ENCODE measurements at places on chromosomes 3 and 15. TPM values are rescaled to one million over a fixed set of nuclear protein-coding genes. Genes with fewer than 3 reads are reported as not detected.

ZPLD1 gene
- total RNA-seq, result 1.2 TPM

TERC gene
- total RNA-seq, result 2.1 TPM

DNAJA4 gene
- 31.1 TPM for total RNA-seq

HYAL1 gene
- total RNA-seq, result 47.5 TPM

ZIC4 gene
- not detected for total RNA-seq

FBXO40 gene
- total RNA-seq, result not detected

CCR8 gene
- total RNA-seq, result 0.19 TPM

MESD gene
- total RNA-seq, result 30.9 TPM

ECE2 gene
- total RNA-seq, result not detected

CDAN1 gene
- total RNA-seq, result 13.1 TPM

BTBD1 gene
- total RNA-seq, result 52.0 TPM

MST1R gene
- total RNA-seq, result 29.6 TPM

SLC28A1 gene
- 12.8 TPM for total RNA-seq

GRCh38 chr3:42660898-42661297 lies 7.4 kb downstream of the ZBTB47 start:
- no peak for DNase-seq

DNA sequence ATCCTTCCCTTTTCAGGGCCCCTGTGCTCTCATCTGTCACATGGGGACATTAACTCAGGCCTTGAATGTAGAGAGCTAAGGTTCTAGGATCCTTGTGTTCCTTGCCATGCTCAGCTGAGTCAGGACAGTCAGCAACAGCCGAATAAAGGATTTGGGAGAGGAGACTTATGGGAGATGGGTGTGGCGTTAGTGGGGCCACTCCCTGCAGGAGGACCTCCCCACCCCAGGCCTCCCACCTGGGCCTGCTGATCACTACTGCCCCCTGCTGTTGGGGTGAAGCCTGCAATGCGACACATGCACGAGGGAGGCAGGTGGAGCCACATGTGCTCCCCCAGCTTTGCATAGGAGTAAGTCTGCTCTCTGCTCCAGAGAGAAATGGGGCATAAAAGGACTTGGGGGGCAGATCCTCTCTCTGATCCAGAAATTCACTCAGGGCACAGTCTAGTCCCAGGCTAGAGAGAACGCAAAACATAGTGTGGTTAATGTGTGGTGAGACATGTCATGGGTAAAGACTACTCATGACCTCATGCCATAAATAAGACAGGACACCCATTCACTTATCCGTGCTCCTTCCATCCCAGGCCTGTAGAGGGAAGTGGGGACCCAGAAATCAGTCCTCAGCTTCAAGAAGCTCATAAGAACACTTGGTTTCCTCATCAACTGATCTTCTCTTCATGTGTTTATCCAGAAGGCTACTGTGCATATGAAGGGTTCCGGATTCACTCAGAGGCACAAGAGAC lies 19.4 kb downstream of the RBP1 start:
- peak; percentile 5 for DNase-seq

DNA sequence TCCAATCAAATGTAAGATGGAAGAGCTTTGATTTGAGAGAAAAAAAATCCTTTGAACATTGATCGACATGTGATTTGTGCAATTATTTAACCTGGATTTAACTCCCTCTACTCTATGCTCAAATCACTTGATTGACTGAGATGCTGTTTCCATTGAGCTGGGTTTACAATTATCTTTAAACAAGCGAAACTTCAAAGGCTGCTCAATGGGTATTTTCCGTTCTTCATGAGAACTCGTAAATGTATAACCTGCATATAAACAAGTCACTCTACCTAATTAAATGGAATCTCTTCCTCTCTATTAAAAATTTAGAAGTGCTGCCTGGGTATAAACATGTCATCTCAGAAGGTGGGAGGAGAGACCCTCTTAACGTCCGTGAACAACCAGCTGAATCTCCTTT lies 71.9 kb downstream of the ANXA2 start:
- no peak for DNase-seq

GRCh38 chr15:40040770-40041169 lies 1.8 kb upstream of the SRP14 start:
- no peak for DNase-seq

- peak; percentile 68 for DNase-seq
Observed at GRCh38 chr3:178083906-178084866, 452.1 kb upstream of the KCNMB2 start.

DNA sequence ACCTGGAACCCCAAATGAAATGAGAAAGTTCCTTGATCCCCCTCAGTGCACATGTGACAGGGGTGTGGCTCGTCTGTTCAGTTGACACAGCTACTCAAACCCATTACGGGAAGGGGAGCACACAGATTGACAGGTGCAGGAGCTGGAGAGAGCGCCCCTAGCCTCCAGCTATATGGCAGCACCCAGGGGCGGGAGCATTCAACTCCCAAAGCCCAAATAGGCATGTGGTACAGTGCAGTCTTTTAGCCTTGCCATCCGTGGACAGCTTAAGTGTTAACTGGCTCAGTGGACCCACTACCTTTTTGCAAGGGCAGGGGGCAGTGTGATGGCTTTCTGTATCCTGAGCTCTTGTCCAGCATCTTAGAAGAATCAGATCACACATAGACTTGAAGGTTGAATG lies 1374.2 kb upstream of the ALCAM start:
- no peak for DNase-seq

GRCh38 chr15:59255680-59256336 lies 49.2 kb downstream of the LDHAL6B start:
- DNase-seq, result no peak

GRCh38 chr3:95613993-95614392 lies 1200.4 kb upstream of the EPHA6 start:
- DNase-seq, result no peak

- DNase-seq, result no peak
Observed at GRCh38 chr3:133830071-133830470, 24.5 kb downstream of the SRPRB start.

DNA sequence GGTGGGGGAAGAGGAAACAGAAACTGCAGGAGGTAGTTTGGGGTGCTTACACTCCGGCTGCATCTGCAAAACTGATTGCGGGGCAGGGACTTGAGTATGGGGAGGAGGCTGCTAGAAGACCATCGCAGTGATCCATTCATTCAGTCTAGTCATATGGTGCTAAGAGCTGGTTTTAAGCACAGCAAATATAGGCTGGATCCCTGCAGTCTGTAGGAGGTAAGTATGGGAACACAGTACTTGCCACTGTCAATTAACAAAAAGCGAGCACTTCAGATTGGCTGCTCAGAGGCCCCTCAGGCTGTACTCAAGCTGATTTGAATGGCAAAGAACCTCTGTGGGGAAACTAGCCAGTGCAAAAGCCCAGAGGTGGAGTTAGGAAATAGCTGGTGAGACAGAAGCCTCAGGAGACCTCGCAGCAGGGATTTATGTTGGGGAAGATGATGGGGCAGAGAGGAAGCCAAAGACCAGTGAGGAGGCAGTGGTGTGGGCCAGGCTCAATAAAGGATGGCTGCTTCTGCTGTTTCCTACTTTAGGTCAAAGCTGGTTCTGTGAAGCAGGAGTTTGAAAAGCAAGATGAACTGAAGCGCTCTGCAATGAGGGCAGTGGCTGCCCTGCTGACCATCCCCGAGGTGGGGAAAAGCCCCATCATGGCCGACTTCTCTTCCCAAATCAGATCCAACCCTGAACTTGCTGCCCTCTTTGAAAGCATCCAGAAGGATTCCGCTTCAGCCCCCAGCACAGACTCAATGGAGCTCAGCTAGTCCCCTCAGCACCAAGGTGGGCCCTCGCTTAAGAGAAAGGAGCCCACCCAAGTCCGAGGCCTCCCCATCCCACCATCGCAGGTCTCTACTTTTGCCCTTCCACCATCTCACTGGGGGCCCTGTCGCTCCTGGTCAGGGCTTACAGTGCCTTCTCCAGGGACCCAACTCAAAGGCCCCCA lies 7.9 kb downstream of the RPL32 start:
- DNase-seq, result no peak

GRCh38 chr3:189446959-189447560 lies 184.1 kb upstream of the TP63 start:
- DNase-seq, result no peak

DNA sequence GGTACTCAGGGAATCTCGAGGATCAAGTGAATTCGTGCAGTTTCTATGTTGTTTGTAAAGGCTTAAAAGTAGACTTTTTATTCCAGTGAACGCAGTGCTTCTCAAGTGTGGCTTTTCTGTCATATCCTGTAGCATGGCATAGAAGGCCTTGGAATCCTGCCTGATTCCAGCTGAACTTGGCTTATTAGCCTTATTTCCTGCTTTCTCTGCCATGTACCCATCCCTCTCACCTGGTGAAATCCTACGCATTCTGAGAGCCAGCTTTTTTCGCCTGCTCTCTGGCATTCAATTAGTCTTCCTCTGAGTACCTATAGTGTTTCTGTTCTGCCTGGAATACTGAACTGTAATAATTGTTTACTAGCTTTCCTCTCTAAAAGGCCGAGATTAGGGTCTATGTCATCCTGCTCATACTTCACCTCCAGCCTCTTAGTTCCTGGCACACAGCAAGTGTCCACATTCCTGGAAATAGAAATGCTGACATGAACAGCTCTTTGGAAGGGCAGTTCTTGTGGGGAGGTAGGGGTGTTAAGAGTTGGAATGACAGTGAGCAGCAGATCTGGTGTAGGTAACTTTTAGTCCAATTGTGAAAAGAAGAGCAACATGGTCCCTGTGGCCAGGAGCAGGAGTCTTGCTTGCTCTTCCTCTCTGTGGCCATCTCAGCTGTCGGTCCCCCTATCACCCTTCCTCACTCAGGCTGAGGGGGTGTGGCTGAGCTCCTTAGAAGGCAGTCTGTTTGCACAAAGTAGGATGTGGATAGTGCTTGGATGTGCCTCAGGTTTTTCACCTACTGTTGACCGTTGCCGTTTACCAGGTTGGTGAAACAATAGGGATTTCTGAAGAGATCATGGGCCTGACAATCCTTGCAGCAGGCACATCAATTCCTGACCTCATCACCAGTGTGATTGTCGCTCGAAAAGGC lies 30.4 kb downstream of the SLC24A1 start:
- no peak for DNase-seq

DNA sequence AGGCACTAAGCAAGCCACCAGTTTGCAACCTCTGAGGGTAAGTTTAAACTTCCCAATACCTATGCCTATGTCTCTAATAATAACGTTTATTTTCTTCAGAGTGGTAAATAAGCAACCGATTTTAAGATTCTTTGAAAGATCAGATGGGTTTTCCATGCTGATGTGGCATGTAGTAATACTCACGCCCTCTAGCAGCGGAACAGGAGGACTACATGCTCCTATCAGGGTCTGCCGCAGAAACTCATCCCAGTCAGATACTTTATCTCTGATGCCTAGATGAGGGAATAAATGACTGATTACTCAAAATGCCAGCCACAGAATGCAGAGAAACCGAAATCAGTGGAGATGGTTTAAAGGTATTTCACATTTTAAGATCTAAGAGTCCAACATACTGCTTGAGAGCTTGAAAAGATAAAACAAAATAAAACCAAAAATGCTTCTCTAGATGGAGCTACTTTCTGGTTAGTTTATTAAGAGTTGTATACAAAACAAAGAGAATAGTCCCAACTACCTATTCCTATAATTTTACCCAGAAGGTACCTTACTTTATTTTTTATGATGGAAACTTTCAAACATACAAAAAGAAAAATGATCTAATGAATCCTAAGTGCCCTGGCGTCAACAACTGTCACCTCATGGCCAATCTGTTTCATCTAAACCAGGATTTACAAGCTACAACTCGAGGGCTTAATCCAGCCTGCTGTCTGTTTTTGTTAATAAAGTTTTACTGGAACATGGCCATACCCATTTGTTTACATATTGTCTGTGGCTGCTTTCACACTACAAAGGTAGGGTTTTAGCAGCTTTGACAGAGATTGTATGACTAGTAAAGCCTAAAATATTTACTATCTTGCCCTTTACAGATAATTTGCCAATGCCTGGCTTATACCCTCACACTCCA lies 37.5 kb upstream of the STIMATE start:
- peak; percentile 49 for DNase-seq

GRCh38 chr15:70056091-70056680 lies 41.5 kb downstream of the TLE3 start:
- DNase-seq, result peak; percentile 53

DNA sequence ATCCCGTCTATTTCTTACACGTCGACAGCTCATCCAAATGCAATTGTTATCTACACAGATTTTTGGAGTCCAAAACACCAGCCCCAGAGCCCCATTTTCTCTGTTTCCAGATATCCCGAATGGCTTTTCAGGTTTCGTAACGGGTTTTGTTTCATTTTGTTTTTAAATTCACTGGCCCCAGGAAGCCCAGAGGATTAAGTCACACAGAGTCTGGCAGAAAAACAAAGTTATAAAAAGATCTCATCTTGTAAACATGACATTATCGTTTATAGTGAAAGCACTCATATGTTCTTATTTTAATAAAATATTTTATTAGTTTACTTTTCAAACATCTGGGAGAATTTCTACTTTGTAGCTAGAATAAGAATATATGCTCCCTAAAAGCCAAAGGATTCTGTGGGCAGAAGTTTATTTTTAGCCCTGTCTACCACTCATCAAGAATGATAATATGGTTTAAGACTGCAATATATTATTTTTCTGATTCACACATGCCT lies 149.3 kb upstream of the SLC2A2 start:
- no peak for DNase-seq

- DNase-seq, result no peak
Observed at GRCh38 chr3:153171918-153172317, 9.9 kb downstream of the RAP2B start.

DNA sequence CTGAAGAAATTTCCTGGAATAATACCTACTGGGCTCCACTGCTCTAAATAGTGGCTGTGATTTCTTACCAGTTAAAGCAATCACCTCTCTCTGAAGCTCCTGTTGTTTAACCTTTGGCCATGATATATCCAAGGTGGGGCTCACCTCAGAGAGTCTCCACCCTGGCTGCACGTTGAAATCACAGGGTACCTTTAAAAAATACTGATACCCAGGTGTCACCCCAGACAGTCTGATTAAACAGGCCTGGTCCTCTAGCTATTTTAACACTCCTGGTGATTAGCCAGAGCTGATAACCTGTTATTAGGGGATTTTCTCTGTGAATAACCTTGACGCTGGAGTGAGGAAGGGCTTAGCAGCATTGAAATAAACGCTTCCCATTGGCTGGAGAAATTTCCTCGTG lies 22.3 kb upstream of the ZBTB38 start:
- no peak for DNase-seq

DNA sequence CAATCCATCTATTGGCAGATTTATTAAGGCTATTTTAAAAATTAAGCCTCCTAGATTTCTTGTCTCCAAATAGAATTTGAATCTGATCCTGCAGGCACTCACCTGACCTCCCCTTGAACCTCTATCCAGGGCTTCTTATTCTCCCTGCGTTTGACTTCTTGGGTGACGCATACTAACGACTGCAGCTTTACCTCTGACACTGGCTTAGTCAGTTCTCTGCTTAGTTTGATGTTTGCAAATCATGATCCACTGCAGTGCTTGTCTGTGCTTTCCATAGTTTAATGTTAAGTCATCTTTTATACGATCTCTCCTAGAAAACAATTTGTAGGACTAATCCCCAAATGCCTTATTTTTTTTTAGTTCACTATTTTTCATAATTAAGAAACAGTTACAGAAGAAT lies 233.1 kb downstream of the ROBO1 start:
- DNase-seq, result no peak

- peak; percentile 39 for DNase-seq
Observed at GRCh38 chr3:195096053-195096452, 174.9 kb downstream of the XXYLT1 start.
